ENCODE measurements at places on chromosomes 13 and 19. TPM values are rescaled to one million over a fixed set of nuclear protein-coding genes. Genes with fewer than 3 reads are reported as not detected.

The RBM42 gene
- total RNA-seq = 45.2 TPM

DNA sequence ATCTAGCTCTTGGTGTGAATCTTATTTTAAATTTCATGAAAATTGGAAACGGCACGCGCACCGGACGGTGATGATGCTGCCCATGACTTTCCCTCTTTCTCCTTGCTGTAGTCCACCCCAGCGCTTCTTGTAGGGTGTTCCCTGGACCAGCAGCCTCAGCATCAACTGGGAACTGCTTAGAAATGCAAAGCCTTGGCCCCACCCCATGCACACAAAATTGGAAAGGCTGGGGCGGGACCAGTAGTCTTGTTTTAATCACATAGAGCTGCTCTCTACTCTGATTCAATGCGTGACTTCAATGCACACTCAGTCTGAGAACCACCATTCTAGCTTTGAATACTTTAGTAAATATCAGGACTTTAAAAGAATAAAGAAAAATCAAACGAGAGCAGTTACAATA is 427.1 kb downstream of the EFNB2 start:
- no peak for DNase-seq

DNA sequence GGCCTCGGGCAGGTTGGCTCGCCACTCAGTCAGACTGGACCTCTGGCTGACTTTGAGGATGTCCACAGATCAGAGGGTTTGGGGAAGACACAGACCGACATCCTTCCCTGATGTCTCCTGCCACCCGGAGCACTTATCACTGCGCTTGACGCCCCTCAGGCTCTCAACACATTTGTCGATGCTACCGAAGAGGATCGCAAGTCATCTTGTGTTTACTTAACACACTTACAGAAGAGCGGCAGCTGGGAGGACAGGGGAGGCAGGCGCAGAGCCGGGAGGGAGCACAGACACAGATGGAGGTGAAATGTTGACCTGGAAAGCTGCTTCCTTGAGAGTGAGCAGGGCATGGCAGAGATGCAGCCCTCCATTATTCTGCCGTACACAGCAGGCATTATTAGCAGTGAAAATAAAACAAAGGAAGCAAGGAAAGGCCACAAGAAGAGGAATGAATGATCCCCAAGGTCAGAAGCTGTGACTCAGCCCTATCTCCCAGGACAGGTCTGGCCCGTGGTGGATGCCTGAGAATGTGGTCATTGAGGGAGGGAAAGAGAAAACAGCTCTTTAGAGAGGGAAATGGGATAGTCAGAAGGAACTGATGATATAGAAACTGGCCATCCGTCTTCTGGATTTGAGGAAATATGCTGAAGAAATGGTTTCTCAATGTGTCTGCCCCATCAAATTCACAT is 549.5 kb upstream of the ARGLU1 start:
- no peak for DNase-seq

DNA sequence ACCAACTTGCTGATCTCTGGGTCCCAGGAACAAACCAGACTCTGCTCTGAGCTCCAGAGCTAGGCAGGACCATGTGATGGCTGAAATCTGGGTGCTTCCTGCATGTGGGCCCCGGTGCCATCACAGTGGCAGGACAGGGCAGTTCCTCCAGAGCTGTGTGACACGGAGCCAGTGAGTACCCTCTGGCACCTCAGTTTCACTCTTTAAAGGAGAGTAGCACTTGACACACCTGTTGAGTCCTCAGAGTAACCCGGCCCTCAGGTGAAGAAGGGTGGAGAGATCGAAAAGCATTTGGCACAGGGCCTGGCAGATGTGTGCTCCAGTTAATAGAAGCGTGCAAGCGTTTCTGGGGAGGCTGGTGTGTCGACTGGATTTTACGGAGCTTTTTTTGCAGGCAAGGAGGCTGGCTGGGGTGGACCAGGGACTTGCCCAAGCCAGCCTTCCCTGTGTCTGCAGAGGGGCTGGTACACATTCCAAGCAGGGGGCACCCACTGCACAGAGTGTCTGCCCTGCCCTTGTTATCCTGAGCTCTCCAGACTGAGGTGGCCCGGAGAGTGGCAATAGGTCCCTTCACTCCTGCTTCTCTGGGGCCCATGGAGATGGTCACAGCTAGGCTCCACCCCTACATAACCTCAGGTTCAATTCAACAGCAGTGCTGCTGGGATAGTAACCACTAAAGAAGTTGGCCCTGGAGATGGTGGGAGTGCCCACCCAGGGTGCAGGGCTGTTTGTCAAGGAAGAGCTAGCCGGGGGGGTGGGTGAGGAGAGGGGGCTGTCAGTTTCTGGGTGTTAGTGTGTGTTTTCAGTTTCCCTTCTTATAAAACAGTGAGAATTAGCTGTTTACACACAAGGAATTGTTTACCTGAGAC is 8.3 kb downstream of the RPS19 start:
- no peak for DNase-seq

DNA sequence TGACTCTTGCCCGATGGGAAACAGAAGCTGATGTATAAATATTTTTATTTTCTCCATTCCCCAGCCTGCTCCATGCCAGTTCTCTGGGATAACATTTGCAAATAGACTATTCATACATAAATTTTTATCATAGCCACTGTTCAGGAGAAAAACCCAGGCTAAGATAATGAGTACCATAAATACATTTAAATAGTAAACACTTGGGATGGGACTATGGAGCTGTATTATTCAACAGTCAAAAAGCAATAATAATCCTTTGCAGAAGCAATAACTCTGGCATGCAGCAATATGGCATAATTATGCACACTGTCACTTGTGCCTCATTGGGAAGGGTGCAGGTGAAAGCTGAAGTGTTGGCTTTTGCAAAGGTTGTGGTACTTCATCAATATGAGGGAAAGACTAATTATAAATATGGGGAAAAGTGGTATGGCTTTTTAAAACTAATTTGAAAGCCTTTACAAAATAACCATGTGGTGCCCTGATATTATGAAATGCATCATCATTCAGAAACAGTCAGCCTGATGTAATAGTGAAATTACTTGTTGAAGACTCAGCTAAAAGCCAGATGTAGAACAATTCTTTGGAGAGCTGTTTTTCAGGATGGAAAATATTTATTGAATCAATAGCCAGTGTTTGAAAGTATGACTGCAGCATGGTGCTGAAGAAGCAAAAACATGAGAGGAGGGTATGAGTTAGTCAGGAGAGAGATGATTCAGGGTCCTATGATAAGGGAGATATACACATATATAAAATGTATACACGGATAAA is 2476.7 kb downstream of the PCDH9 start:
- DNase-seq = no peak

DNA sequence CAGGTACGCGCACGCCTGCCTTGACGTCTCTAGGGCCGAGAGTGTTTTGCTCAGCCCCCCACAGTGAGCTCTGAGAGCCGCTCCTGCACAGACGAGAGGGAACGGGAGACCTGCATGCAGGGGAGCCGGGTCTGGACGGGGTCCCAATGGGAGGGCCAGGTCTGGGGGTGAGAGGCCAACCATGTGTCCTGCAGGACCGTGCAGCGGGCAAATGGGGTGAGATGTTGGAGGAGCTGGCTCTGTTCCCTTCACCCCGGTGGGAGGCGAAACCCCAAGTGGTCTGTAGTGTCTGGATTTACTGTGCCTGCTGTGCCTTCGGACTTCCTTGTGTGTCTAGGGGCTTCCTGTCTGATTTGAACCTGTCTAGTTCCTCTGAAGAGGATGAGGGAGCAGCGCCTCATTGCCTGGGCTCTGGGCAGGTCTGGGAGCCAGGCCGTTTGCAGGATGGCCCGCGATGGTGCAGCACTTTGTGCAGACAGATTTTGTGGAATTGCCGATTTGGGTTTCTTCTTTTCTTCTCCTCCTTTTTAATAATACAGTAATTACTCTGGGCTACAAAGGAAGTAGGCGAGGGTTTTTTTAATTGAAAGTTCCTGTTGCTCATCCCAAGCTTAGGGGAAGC is 2.1 kb downstream of the CSNK1G2 start:
- DNase-seq = peak; percentile 86

- peak; percentile 79 for DNase-seq
Observed at GRCh38 chr19:2806736-2807378, 12.8 kb upstream of the ZNF554 start.

DNA sequence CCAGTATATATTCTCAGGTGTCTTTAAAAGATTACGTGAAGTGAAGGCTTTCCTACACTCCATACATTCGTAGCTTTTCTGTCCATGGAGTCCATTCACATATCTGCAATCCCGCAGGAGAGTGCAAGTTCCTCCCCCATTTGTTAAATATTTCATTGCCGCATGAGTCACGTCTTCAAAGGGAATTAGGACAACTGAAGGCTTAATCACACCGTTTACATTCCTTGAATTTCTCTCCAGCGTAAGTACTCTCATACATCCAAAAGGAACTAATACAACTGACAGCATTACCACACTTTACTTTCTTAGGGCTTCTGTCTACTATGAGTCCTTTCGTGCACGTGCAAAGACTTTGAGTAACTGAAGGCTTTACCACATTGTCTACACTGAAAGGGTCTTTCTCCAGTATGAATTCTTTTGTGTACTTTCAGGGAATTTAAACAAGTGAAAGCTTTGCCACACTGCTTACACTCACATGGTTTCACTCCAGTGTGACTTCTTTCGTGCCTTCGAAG is 29.0 kb upstream of the ZNF564 start:
- no peak for DNase-seq

- DNase-seq = no peak
Observed at GRCh38 chr19:29789007-29789406, 22.8 kb upstream of the CCNE1 start.

- DNase-seq = peak; percentile 54
Observed at GRCh38 chr19:54063350-54064116, at the start of gene VSTM1. VSTM1 (minus strand) TSS chr19:54063897; CDS start chr19:54063777, 120 bp downstream.

Measured in osteoblast (primary cell).